ENCODE measurements at places on chromosomes 2 and 18.

GRCh38 chr2:39584283-39584965, 81.3 kb upstream of the TMEM178A start:
- no peak for DNase-seq

DNA sequence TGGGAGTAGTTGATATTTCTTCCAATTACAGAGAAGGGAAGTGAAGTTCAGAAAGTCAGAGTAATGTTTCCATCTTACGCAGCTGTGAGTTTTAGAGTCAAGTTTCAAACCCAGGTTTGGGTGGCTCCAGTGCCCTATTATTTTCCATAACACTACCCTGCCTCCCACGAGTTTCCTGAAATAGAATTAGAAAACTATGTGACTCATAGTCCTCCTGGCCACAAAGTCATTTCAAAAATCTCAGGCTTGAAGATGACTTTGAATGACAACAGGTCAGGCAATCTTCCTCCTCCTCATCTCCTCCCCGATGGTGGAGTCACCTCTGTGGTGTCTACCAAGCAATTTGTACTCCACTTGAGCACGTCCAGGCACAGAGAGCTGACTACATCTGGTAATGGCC, 212.3 kb upstream of the TRIB2 start:
- no peak for DNase-seq

DNA sequence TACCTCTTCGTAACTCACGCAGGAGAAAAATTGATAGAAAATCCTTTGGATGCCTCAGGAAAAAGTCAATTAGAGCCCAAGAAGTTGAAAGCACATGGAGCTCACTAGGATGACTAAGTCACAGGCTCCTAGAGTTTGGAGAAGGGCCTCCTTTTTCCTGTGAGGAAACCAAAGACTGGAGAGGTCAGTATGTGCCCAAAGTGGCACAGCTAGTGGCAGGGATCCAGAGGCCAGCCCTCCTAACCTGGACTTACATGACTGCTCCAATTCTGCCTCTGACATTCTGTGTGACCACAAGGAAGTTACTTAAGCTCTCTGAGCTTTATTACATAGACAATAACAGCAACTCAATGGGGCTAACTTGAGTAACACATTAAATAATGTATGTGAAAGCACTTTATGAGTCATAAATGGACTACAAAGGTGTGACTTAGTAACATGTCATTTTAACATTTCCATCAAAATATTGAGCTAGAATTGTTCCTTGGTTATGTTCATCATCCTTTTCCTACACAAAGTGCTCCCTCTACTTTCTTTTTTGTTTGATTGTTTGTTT, 91.6 kb downstream of the DHRS9 start:
- no peak for DNase-seq

DNA sequence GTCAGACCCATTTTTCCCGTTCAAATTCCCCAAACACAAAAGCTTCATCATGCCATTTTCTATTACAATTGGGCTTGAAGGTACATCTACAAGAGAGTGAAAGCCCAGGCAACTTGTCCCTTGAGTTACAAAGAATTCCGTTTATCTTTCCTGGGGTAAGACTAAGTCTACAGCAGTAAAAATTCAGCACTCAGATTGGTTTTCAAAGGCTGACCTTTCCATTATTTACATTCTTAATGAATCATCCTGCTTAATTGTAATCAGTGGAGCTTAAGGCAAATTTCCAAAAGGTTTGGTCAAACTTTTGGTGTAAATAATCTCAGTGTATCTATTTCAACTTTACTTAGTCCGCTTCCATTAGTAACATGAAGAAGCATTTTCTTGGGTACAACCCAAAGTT, 33.4 kb upstream of the ST3GAL5 start:
- DNase-seq = no peak

DNA sequence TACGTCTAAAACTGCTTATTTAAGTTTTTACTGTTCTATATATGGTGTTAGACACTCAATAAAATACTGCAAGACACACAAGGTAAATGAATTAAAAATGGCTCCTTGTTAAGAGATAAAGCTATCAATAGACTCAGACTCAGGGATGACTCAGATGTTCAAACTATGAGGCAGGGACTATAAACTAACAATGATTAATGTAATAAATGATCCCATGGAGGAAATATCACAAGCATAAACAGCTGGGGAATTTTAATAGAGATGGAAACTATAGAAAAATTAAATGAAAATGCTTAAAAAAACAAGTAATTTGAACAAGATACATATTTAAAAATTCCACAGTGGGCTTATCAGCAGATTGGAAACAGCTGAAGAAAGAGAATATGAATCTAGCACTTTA, 650.8 kb downstream of the DCDC2C start:
- no peak for DNase-seq

- DNase-seq = no peak
Observed at GRCh38 chr18:76678248-76678647, 144.1 kb upstream of the ZNF236 start.

DNA sequence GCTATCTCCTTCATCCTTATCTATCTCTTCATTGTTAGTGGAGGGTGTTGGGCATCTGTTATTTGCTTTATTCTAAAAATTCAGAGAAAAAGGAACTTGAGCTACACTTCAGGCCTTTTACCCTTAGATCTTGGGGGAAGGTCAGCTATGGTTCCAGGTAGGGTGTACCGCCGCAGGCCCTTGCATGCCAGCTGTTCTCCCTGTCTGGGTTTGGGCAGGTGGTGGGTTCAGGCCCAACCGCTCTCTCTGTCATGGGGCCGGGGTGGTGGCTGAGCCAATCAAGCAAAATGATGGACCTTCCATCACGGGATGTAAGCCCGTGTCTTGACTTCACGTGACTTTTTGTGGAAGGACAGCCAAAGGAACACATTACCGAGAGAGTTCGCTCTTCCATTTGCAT, 231.1 kb downstream of the LDLRAD4 start:
- no peak for DNase-seq

DNA sequence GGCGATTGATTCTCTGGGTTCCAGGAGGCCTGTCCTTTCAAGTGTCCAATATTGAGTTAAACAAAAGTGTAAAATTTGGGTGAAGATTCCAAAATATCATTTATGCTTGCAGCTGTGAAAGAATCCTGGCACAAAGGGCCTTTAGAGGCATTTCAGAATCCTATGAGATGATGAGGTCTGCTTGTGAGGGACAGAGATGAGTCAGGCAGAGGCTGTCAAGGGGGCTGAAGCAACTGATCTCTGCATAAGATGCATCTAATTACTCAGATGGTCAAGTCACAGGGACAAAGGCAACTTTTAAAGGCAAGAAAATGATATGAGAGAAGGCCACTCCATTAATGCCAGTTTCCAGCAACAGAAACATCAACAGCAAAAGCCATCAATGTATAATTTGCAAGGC, 78.8 kb downstream of the FHOD3 start:
- DNase-seq = no peak

DNA sequence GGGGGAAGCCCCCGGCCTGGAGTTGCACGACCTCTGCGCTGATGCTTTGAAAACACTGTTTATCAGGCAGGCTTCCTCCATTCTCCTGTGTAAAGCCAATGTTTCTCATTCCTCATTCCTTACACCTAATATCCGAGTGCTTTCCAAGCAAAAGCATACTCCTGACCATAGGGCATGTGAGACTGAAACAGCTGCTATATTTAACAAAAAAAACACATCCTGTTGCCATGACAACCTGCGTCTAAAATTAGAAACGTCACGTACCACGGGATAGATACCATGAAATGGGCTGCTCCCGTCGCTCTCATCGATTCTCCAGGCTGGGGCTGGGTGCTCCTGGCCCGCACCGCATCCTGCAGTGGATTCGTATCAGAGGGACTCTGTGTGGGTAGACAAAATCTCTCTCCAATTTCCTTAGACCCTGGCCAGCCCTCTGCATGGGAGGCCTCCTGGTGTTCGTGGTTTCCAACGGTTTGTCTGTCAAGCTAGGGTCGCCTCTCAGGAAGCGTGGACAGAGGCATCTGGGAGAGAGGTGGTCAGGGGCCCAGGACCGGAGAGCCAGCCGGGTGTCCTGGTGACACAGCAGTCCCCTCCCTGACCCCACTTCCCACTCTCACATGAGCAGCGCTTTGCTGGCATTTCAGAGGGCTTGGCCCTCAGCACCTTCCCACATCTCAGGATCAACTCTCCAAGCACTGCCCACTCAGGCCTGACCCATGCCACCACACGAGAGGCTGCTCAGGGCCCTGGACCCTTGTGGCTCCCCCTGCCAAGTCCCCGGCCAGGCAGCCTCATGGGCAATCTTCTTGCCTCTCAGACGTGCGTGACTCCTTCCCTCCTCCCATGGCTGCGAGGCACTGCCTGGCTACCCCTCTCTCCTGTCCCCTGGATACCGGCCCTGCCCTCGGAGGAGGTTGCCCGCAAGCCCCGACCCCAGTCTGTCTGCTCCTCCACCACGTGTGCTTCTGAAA, 268.1 kb downstream of the NDUFA10 start:
- DNase-seq = no peak

- DNase-seq = no peak
Observed at GRCh38 chr18:62325806-62326645, 916 bp downstream of the TNFRSF11A start.

DNA sequence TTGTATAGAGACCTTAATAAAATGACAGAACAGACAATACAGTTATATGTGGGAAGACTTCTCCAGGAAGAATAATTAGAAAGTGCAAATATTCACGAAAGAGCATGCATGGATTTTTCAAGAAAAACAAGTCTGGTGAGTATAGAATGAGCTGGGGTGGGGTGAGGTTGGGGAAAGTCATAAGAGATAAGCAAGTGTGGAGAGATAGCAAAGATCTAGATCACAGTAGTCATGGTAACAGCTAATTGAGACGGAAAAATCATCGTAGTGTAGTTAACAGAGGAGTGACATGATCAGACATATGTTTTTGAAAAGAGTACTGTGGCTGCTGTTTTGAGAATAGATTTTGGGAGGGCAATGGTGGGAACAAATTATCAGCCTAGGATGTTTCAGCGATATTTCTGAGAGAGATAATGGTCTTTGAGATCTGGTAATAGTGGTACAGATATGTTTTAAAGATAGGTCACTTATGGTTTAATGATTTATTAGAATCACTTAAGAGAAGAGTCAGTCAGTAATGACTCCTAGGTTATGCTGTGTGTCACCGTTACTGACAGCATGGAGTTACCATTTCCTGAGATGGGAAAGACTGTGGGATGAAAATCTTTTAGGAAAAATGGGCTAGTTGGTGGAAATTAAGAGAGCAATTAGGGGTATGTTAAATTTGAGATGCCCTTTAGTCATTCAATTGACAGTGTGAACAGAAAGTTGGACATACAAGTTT, 248.5 kb upstream of the SLC8A1 start:
- no peak for DNase-seq

DNA sequence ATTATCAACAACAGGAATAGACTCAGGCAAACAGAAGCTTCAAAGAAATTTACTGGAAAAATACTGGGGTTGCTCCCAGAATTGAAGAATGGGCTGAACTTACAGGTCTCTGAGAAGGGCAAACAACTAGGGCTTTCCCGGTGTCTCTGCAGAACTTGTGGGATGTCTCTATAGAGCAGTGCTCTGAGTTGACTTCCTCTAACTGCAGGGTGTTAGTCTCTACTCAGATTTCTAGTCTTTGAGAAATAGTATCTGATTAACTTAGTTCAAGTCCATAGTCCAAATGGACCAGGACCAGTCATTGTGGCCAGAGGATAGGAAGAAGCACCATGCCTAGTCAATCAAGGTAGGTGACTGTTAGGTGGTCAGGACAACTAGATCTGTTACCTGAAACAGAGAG, 45.8 kb downstream of the LIMS1 start:
- DNase-seq = no peak

DNA sequence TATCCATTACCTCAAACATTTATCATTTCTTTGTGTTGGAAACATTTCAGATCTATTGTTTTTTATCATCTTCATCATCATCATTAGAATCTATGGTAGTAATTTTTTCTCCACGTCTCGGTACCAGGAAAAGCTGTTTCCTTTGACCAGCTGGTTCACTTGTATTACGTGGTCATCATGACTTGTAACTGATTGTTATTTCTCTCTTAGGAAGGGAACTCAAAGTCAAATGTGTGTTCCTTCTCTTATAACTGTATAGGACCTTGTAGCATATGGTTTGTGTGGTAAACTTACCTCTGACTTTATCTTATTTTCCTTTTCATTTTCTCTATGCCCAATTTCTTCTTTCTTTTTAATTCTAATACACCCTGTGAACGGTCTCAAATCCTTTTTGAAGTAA, 16.5 kb downstream of the NCOA1 start:
- DNase-seq = no peak

GRCh38 chr2:198040835-198041234, 236.4 kb downstream of the PLCL1 start:
- DNase-seq = no peak

DNA sequence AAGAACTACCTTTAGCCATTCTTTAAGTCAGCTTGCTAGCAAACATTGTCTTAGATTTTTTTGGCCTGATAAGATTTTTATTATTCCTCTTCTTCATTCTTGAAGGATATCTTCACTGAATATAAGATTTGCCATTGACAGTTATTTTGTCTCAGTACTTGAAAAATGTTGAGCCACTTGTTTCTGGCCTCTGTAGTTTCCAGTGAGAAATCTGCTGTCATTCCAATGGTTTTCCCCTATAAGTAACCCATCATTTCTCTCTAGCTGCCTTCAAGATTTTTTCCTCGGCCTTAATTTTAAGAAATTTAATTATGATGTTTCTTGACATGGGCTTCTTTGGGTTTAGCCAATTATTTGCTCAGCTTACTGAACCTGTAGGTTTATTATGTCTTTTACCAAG, 32.6 kb downstream of the ACOXL start:
- DNase-seq = no peak

GRCh38 chr2:186503827-186504606, 18.0 kb downstream of the ZC3H15 start:
- no peak for DNase-seq

Measured in GOT3 (cell line).